Activated naive CD4-positive, alpha-beta T cell treated with anti-CD3 and anti-CD28 coated beads for 36 hours (primary cell): ENCODE measurements at places on chromosomes 2 and 18. TPM values are rescaled to one million over a fixed set of nuclear protein-coding genes. Genes with fewer than 3 reads are reported as not detected.

DNA sequence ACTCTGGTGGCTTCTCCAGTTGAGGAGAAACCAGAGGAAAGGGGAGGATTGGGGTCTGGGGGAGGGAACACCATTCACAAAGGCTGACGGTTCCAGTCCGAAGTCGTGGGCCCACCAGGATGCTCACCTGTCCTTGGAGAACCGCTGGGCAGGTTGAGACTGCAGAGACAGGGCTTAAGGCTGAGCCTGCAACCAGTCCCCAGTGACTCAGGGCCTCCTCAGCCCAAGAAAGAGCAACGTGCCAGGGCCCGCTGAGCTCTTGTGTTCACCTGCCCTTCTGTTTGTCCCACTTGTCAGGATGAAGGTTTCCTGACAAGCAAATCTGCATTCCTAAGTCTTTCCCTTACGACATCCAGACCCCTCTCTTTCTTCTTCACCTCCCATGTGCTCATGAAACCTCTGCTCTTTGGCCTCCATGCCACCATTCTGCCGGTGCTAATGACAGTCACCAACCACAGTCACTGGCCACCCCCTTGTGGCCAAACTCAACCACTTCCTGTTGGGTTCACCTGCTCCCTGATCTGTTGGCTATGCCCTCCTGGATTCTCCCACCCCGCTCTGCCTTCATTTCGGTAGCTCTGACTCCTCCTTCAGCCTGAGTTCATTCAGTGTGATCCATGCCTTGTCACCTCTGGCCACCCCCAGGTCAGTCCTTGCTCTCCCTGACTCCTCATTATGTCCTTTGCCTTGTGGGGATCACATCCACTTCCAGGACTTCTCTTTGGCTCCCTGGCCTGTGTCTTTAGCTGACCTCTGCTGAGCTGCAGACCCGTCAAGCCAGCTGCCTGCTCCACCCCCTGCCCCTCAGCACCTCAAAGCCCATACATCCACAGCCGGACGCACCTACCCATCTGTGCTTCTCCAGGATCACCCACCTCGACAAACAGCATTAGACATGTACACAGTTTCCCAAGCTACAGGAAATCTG is 17.6 kb downstream of the EMX1 start:
- H3K4me1 ChIP-seq = no peaks in the 10 kb centered on the region
- H3K27me3 ChIP-seq = peaks cover 6% of the 10 kb centered on the region
- no peaks in the 10 kb centered on the region for H3K36me3 ChIP-seq
- no peak overlapping the region for H3K4me3 ChIP-seq
- DNase-seq = no peak

DNA sequence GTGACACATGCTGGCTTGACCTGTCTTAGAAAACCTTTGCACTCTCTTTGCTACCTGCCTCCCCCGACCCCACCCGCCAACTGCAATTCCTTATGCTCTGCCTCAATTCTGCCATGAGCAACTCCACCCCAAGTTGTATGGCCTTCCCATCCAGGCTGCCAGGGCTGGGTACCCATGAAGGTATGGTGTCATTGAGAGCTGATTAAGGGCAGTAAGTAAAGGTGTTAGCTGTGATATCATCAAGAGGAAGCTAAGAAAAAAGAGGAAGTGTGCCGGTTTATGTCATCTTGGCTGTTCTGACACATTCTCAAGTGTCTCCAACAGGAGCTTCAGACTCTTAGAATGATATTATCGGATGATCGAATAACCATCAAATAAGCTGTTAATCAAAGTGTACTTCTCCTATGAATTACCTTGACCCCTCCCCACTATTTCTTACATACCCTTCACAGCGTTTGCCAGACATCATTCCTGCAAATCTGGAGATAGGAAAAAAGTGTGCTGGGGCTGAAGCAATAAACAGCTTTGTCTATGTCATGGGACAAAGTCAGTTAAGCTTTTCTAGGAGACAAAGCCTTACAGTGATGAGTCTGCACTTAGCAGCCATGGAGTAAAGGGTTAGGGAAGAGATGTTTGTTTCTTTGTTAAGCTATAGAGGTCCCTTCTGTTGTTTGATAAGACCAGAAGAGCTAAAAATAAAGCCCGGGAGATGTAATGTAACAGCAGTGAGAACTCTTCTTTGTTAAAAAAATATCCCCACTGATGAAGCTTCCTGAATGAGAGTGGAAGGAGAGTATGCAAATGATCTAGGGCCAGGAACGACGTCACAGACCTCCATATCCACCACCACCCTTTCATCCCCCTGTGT is 40.4 kb upstream of the SMAD2 start:
- H3K27ac ChIP-seq = no peak overlapping the region
- H3K27me3 ChIP-seq = peaks cover 7% of the 10 kb centered on the region
- DNase-seq = no peak
- no peaks in the 10 kb centered on the region for H3K36me3 ChIP-seq
- H3K4me1 ChIP-seq = no peaks in the 10 kb centered on the region
- H3K4me3 ChIP-seq = no peak overlapping the region

DNA sequence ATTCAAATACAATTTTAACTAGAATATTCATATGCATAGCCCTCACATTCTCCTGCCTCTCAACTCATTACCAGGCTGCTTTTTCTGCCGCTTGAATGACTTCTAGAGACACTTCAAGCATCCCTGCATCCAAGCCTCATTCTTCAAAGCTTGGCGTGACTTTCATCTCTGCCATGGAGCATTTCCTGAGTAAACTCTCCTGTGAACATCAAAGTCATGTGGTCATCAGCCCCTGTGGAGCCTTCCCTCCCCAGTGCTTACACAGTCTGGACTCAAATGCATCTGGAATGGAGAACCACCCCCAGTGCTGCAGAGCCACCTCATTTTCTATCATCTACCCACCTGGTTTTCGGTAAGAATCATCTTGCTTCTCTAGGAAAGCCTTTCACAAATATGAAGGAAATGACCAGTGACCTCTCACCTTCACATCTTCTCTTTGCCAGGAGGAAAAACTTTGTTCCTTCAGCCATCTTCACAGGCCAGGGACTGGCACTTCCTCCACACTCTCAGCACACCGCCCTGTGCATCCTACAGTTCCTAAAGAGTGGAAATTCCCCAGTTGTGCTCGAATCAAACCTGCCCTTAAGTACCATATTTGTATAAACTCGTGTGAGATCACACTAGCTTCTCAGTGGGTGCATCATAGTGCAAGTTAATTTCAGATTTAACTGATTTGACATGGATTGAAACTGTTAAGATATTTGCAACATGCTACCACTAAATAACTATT is 116.4 kb downstream of the COL6A3 start:
- H3K27ac ChIP-seq = no peak overlapping the region
- no peak for DNase-seq
- no peaks in the 10 kb centered on the region for H3K4me1 ChIP-seq
- no peaks in the 10 kb centered on the region for H3K36me3 ChIP-seq

DNA sequence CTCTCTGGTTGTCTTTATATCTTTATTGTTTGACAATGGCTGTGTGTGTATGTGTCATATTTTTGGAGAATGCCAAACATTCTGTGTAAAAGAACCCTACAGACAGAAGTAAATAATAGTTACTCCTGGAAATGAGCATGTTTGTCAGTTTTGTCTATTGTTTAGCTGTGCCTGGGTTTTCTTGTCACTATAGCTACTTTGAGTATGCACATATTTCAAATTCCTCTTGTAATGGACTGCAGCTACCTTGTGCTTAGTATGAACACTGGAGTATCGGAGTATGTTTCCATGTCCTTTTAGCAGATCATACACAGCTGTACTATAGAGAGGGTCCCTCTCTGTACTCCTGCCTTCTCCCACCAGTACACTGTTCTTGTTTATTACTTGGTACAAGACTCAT is 58.0 kb upstream of the DOCK10 start:
- H3K36me3 ChIP-seq = no peaks in the 10 kb centered on the region
- H3K27ac ChIP-seq = no peak overlapping the region
- H3K4me1 ChIP-seq = no peaks in the 10 kb centered on the region
- DNase-seq = no peak
- H3K27me3 ChIP-seq = no peaks in the 10 kb centered on the region

- no peak for DNase-seq
- no peak overlapping the region for H3K4me3 ChIP-seq
- no peaks in the 10 kb centered on the region for H3K4me1 ChIP-seq
These were observed 930.7 kb downstream of the BCL11A start for GRCh38 chr2:59622599-59623308.

GRCh38 chr2:118495290-118495689 is 352.2 kb downstream of the EN1 start:
- no peak overlapping the region for H3K27ac ChIP-seq
- H3K27me3 ChIP-seq = peaks cover 15% of the 10 kb centered on the region
- H3K4me3 ChIP-seq = no peak overlapping the region
- DNase-seq = no peak
- no peaks in the 10 kb centered on the region for H3K36me3 ChIP-seq

TMEFF2 gene
- total RNA-seq = not detected

OTOS gene
- total RNA-seq = not detected

- no peaks in the 10 kb centered on the region for H3K27me3 ChIP-seq
- no peak overlapping the region for H3K27ac ChIP-seq
- H3K4me1 ChIP-seq = no peaks in the 10 kb centered on the region
- H3K4me3 ChIP-seq = no peak overlapping the region
- DNase-seq = no peak
These were observed 473.9 kb upstream of the SYT4 start for GRCh38 chr18:43751203-43751602.

- peaks cover 21% of the 10 kb centered on the region for H3K27me3 ChIP-seq
- no peaks in the 10 kb centered on the region for H3K36me3 ChIP-seq
- no peak for DNase-seq
- no peak overlapping the region for H3K27ac ChIP-seq
These were observed 78.4 kb upstream of the ABCA12 start for GRCh38 chr2:215216806-215217205.

ABCB11 gene
- not detected for total RNA-seq

DNA sequence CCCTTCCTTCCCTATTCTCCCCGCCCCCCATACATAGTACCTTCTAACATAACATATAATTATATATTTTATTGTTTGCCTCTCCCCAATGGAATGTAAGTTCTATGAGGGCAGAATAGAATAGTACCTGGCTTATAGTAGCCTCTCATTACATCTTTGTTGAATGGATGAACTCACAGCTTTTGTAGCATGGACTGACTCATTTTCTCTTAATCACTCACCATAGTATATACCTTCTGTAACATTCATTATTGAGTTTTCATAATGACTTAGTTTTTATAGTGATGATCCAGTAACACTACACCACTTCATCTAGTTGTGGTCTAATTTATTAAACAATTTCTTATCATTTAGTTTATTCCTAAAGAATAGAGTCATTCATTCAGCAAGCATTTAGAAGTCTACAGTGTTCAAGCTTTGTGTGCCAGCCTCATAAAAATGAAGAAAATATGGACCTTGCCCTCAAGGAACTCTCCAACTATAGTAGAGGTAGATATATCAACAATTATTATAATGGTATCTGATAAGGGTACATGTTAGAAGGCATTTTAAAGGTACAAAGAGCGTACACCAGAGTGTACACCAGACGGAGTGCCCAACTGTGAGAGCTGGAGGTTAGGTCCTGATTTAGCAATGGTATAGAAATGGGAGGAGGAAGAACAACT is 31.1 kb downstream of the NCOA1 start:
- H3K27me3 ChIP-seq = no peaks in the 10 kb centered on the region
- H3K27ac ChIP-seq = peak overlapping the region; percentile 71
- no peak overlapping the region for H3K4me3 ChIP-seq
- H3K36me3 ChIP-seq = peaks cover 2% of the 10 kb centered on the region
- DNase-seq = no peak

DNA sequence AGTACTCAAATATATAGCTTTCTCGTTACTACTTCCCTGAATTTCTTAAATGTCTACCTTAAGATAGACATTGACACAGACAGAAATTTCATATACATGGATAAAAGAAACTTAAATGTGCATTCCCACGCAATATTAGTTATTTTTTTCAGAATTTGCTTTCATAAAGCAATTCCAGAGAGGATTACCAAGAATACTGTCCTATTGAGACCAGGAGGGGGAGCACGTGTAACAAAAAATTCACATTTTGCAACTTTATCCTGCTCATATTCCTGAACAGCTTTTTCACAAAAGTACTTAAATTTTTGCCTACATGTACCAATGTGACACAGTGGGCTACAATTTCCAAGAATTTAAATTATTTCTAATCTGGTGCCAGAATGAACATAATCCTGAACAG is 30.7 kb upstream of the ERCC3 start:
- no peak for DNase-seq
- peaks cover 6% of the 10 kb centered on the region for H3K4me1 ChIP-seq
- no peaks in the 10 kb centered on the region for H3K27me3 ChIP-seq
- peaks cover 34% of the 10 kb centered on the region for H3K36me3 ChIP-seq
- no peak overlapping the region for H3K27ac ChIP-seq

DNA sequence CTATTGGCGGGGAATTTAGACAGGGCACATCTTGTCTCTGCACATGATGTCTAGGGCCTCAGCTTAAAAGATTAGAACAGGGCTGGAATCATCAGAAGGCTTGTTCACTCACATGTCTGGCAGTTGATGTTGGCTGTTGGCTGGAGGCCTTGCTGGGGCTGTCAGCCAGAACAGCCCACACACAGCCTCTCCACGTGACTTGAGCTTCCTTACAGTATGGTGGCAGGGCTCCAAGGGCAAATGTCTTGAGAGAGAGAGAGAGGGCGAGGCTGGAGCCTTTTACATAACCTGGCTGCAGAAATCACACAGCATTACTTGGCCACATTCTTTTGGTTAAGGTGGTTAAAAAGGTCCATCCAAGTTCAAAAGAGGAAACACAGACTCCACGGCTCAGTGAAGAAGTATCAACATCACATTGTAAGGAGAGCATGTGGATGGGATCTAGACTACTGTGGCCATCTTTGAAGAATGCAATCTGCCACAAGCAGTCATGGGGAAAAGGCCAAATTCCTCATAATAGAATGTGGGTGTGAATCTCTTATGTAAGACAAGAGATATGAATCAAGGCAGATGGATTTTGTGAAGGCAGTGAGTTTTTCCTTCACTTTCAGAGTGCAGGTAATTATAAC is 30.4 kb downstream of the SRSF7 start:
- peak overlapping the region; percentile 86 for H3K27ac ChIP-seq
- peak overlapping the region; percentile 11 for H3K4me3 ChIP-seq
- no peak for DNase-seq
- peaks cover 65% of the 10 kb centered on the region for H3K4me1 ChIP-seq

DYSF gene
- total RNA-seq = 0.07 TPM

DNA sequence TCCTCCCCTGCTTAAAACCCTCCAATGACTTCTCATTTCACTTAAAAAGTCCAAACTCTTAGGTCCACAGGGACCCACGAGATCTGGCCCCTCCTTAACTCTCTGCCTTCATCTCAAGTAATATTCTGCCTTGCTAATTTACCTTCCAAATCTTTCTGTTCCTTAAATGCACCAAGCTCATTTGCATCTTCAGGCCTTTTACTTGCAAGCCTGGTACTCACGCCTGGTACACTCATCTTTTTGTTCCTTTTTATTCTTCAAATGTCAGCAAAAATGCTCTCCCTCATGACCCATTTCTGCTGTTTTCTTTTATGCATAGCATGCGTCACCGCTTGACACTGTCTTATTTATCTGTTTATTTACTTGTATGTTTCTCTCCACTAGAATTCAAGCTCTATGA is 2.7 kb upstream of the WIPF1 start:
- peak overlapping the region; percentile 99 for H3K27ac ChIP-seq
- H3K27me3 ChIP-seq = no peaks in the 10 kb centered on the region
- H3K4me3 ChIP-seq = peak overlapping the region; percentile 10
- peak; percentile 32 for DNase-seq
- peaks cover 59% of the 10 kb centered on the region for H3K4me1 ChIP-seq
